ENCODE measurements at places on chromosomes 7 and 10. TPM values are rescaled to one million over a fixed set of nuclear protein-coding genes. Genes with fewer than 3 reads are reported as not detected.

GRCh38 chr7:43763183-43763582 is 4.7 kb downstream of the BLVRA start:
- no peaks in the 10 kb centered on the region for H3K27me3 ChIP-seq
- peaks cover 10% of the 10 kb centered on the region for H3K4me1 ChIP-seq
- no peak overlapping the region for H3K27ac ChIP-seq
- H3K4me3 ChIP-seq = no peak overlapping the region

DNA sequence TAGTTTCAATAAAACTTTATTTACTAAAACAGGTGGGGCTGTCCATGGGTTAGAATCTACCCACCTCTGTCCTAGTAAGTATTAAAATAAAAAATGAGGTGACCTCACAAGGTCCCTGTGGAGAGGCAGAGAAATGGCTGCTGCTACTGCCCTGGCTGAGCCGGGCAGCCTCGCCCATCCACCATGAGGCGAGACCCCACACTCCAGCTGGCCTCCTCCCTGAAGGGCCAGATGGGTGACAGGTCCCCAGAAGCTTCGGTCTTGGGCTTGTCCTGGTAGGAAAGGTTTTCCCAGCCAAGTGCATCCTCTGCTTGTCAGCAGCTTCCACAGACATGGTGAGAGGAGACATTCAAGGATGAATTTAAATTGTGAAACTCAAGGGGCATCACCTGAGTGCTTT is 565.8 kb downstream of the PTPRN2 start:
- peaks cover 3% of the 10 kb centered on the region for H3K27me3 ChIP-seq
- H3K27ac ChIP-seq = no peak overlapping the region
- H3K36me3 ChIP-seq = no peaks in the 10 kb centered on the region
- H3K4me1 ChIP-seq = peaks cover 3% of the 10 kb centered on the region
- no peak overlapping the region for H3K4me3 ChIP-seq

GRCh38 chr7:91187061-91187460 is 77.2 kb upstream of the FZD1 start:
- no peak overlapping the region for H3K27ac ChIP-seq
- H3K36me3 ChIP-seq = no peaks in the 10 kb centered on the region
- peaks cover 6% of the 10 kb centered on the region for H3K4me1 ChIP-seq

DNA sequence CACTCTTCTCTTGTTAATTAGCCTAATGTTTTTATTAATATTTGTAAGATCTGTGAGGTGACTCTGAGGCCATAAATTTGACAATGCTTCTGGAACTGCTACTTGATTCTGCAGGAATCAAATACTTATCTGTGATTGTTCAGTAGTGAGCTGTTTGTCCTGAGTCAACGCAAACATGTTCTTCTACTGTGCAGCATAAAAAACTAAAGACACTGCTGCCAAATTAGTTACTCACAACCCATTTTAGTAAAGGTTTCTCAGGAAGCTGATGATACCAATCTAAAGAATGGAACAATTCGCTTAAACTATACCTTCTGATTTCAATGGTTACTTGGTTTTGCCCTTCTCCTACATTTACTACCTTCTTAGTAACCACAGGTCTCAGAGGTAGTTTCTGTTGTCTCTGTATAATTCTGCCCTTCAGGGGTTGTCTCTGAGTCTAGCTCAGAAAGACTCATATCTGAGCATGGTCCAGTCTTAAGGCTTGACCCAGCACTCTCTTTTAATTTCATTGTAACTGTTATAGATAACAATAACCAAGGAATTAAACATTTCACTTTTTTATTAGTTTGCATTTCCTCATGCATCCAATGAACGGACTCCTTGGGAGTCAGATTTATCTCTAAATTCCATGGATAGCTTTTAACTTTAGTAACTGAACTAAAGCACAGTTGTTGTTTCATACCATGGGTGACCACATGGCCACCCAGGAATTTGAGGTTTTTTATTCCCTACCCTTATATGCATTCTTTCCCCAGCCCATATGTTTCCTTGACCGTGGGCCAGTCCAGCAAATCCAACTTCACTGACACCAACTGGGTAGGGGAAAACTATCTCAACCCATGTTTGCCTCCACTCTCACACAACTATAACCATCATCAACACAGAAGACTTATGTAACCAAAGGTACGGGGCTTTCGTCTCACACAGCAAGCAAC is 309.5 kb upstream of the TEX47 start:
- no peak overlapping the region for H3K27ac ChIP-seq
- no peaks in the 10 kb centered on the region for H3K27me3 ChIP-seq
- no peaks in the 10 kb centered on the region for H3K36me3 ChIP-seq
- no peak overlapping the region for H3K4me3 ChIP-seq

DNA sequence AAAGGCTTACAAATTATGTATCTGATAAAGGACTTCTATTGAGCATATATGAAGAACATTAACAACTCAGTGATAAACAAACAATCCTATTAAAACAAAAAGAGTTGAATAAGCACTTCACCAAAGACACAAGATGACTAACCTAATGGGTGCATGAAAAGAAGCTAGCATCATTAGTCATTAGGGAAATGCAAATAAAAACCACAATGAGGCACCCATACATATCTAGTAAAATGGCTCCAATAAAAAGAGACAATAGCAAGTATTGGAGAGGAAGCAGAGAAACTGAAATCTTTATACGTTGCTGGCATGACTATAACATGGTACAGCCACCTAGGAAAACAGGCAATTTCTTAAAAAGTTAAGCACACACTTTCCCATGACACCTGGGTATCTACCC is 77.6 kb upstream of the ZMIZ1 start:
- no peak for DNase-seq
- no peaks in the 10 kb centered on the region for H3K27me3 ChIP-seq
- H3K4me3 ChIP-seq = no peak overlapping the region

- no peaks in the 10 kb centered on the region for H3K27me3 ChIP-seq
- H3K4me1 ChIP-seq = no peaks in the 10 kb centered on the region
- no peak overlapping the region for H3K27ac ChIP-seq
- H3K36me3 ChIP-seq = peaks cover 12% of the 10 kb centered on the region
Observed at GRCh38 chr10:72201293-72201692, 14.5 kb upstream of the ANAPC16 start.

DNA sequence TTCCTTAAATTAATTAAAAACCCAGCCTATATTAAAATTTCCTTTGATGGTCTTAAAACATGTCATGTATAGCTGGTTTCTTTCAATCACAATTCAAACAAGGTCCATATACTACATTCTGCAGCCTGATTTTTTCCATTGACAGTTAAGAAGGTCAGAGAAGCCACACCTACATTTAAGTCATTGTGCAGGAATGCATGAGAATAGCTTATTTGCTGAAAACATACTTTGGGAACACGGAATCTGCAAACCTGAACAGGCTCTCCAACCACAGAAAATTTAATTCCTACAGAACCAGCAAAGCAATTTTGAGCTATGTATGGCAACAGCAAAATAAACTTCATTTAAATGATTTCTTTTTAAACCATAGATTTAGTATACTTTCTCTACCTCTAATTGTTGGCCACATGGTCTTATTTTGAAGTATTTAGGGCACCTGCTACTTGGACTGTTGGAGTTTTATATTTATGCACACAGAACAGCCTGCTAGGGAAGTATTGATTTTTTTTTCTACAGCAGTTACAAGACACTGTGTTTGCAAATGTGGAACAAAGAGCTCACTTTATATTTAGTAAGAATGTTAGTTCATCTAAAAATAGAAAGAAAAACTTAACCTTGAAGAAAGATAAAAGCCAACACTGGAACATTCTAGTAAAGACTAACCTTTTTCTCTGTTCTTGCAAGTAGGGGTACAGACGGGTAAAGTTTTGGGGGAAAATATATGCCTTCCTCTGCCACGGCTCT is 240.9 kb upstream of the IMMP2L start:
- no peak overlapping the region for H3K27ac ChIP-seq
- no peaks in the 10 kb centered on the region for H3K4me1 ChIP-seq
- peaks cover 3% of the 10 kb centered on the region for H3K36me3 ChIP-seq
- DNase-seq = no peak
- no peak overlapping the region for H3K4me3 ChIP-seq

DNA sequence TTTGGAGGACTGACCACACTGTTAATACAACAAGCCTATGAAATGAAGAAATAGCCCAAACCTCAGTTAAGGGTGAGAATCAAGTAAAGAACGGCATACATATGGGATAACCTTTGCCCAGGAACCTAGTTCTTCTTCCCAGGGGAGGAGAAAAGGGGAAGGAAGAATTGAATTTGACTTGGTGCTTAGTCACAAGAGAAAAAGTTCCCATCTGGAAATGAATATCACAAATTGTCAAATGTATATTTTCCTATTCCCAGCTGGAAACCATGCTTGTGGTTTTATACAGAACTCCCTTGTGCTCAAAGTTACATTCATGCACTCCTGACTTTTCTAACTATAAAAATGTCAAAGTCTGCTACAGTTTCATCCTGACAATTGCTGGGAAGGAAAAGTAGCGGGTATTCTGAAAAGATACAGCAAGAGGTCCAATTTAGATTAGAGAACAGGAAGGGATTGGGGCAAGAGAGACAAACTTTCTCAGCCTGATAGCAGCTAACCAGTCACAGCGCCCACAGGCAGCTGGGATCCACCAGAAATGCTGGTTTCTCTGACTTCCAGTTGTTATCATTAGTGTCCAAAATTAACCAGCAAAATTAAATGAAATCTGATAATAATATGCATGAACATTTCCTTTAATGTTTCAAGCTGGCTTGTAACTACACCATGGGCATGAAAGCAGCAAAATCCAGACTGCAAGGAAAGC is 18.6 kb upstream of the GSAP start:
- no peak for DNase-seq
- H3K4me3 ChIP-seq = no peak overlapping the region
- H3K36me3 ChIP-seq = no peaks in the 10 kb centered on the region
- H3K27me3 ChIP-seq = no peaks in the 10 kb centered on the region
- no peaks in the 10 kb centered on the region for H3K4me1 ChIP-seq
- no peak overlapping the region for H3K27ac ChIP-seq

- H3K4me1 ChIP-seq = no peaks in the 10 kb centered on the region
- H3K4me3 ChIP-seq = no peak overlapping the region
- DNase-seq = no peak
- H3K27ac ChIP-seq = no peak overlapping the region
- peaks cover 32% of the 10 kb centered on the region for H3K36me3 ChIP-seq
Observed at GRCh38 chr10:11319990-11320602, 291.4 kb downstream of the USP6NL start.

- no peaks in the 10 kb centered on the region for H3K27me3 ChIP-seq
- H3K36me3 ChIP-seq = no peaks in the 10 kb centered on the region
- peaks cover 49% of the 10 kb centered on the region for H3K4me1 ChIP-seq
- no peak overlapping the region for H3K27ac ChIP-seq
Observed at GRCh38 chr10:114525368-114525949, 121.2 kb upstream of the AFAP1L2 start.

DNA sequence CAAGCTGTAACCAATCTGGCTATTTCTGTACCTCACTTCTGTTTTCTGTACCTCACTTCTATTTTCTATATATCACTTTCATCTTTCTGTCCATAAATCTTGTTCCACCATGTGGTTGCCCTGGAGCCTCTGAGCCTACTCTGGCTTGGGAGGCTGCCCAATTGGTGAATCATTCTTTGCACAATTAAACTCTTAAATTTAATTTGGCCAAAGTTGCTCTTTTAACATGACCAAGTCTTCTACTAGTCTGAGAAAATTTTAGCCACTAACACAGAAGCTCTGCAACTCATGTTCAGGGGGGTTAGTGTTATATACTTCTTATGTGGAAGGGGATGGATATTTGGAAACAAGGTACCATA is 503.5 kb downstream of the KIF20B start:
- no peak overlapping the region for H3K4me3 ChIP-seq
- no peak for DNase-seq
- no peaks in the 10 kb centered on the region for H3K36me3 ChIP-seq
- no peaks in the 10 kb centered on the region for H3K27me3 ChIP-seq
- no peak overlapping the region for H3K27ac ChIP-seq
- H3K4me1 ChIP-seq = no peaks in the 10 kb centered on the region

The RBM20 gene
- total RNA-seq = 1.0 TPM

The PRPF18 gene
- total RNA-seq = 19.2 TPM

The CUZD1 gene
- 0.94 TPM for total RNA-seq

The EEPD1 gene
- 15.3 TPM for total RNA-seq
